ENCODE measurements at places on chromosomes 5 and 9.

- no peak for DNase-seq
Observed at GRCh38 chr9:24011009-24011717, 185.1 kb upstream of the ELAVL2 start.

DNA sequence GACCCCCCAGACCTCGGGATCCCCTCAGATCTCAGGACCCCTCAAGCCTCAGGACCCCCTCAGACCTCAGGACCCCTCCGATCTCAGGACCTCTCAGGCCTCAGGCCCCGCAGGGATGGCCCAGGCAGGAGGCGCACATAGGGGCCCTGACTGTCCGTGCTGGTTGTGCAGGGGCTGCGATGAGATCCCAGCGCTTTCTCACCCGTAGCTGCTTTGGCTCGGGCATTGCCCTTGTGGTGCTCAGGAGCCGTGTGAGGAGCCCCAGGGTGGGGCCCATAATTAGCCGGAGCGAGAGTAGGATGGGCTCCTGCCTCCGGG lies 680 bp upstream of the LPCAT1 start:
- no peak for DNase-seq

DNA sequence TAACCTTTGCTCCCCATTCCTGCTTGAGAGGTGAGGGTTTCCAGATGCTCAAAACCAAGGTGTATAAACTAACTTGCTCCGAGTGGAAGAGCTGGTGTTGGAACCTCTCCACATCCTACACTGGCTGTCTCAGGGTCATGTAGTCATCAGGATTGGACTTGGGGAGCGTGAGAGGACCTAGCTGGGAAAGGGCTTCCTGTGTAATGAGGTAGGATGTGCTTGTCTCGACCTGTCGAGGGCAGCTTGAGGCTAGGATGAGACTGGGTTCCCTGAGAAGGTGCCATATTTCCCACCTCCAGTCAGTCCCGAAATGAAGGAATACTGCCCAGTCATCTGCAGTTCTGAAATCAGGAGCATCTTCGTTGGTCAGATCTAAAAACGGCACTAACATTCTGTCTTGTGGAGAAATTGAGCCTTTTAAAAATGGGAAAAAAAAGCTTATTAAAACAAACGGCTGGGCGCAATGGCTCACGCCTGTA lies 1.3 kb downstream of the CCNI2 start:
- DNase-seq, result no peak

- DNase-seq, result no peak
Observed at GRCh38 chr5:4614088-4614487, 526.0 kb upstream of the ADAMTS16 start.

DNA sequence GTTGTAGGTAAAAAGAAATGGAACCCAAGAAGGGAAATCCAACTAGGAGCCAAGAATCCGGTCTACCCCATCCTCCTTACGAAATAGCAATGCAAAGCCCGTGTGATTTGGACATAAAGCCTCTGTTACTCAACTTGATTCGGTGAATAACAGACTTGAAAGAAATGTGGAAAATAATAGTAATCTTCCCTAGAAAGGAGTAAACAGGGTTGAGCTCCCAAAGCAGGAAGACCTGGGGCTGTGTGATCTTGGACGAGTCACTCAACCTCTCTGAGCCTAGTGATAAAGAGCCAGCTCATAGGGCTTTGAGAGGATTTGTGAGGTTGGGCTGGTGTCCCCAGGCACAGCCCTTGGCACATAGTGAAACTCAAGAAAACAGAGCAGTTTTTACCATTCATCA lies 42.7 kb upstream of the IL17B start:
- DNase-seq, result no peak

DNA sequence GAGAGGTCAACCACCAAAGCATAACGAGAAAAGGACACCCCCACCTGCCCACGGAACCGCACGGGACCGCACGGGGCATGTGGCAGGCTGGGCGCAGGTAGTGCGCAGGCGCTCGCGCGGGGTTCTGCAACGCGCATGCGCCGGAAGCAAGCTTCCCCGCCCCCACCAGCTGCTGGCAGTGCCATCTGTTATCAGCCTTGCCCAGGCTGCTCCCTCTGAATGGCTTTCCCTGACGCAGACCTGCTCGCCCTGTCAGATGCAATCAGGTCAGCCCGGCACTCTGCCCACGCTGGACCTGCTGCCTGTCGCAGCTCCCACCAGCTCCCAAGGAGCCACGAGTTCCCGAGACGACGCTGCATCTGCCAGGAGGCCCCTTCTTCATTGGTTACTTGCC lies 22.8 kb downstream of the PTCH1 start:
- peak; percentile 71 for DNase-seq

- no peak for DNase-seq
Observed at GRCh38 chr5:137097203-137097602, 401.9 kb downstream of the SPOCK1 start.

DNA sequence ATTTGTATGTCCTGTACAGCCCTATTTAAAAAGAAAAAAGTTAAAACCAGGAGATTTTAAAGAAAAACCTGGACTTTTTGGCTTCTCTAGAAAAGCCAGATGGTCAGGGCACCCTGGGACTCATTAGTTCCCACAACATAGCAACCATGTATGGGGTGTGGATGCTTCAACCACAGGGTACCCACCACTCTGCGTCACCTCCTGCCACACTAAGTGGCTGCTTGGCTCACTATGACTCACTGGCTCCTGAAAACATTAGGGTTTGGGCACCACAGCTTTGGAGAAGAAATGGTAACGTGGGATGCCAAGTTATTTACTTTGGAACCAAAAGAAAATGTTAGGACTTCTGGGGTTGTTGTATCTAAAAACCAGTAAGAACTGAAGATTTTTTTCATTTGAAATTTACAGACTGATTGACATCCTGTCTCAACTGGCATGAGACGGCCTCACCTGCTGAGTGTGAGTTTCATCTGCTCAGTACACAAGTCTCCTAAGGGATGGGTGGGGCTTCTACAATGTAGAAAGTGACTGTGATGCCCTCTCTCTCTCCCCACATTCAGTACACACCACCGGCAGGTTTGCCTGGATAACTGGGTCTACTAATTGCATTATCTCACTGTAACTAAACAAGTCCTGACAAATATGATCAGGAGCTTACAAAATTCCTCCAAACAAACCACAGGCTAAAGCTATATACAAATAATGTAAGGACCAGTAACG lies 103.9 kb downstream of the ESM1 start:
- DNase-seq, result no peak

GRCh38 chr5:110768138-110768860 lies 29.5 kb downstream of the SLC25A46 start:
- DNase-seq, result no peak

DNA sequence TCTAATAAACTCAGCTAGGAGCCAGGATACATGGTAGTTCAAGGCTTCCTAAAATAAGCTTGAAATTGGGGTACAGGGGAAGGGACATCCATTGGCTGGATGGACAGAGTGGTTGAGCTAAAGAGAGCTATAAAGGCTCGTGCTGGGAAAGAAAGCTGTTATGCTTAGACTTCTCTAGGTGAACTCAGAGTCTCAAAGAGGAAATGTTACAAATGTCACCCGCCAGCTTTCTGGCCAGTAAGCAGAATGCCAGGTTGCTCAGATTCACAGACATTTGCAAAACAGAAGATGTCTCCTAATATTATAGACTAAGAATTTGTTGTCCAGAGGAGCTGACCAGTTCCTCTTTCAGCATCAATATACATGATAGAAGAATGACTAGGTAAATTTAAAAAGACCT lies 30.6 kb downstream of the STOM start:
- DNase-seq, result no peak

DNA sequence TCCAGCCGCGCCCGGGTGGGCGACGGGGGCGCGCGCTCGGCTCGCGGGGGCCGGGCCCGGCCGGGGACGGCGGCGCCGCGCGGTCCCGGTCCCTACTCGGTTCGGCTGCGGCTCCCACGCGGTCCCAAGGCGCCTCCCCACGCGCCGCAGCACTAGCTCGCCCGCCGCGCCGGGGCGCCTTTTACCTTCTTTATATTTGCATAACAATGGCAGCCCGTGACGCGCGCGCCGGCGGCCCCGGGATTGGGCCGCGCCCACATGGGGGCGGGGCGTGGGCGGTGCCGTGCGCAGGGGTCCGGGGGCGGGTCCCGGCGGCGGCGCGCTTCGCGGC lies at the start of gene NRARP:
Gene NRARP (minus strand): TSS at position 154 of the 331 bp plus-strand sequence. CDS start 343 bp downstream, outside the sequence.
- peak; percentile 29 for DNase-seq

GRCh38 chr9:120977321-120977720 lies 50.7 kb upstream of the TRAF1 start:
- DNase-seq, result no peak

DNA sequence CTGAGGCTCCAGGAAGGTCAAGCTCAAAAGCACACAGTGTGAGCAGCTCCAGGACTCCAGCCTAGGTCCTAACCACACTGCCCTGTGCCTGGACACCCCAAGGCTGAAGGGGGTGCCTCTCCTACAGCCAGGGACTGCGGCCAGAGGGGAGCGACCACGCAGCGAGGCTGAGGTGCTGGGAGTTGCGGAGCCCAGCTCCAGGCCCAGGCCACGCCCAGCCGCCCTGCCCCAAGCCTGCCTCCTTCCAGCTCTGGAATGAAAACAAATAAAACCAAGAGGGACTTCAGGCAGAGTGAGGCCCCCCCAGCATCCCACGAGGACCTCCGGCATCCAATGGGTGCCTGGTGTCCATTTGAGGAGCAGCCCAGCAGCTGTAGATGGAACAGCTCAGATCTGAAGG lies 15.2 kb downstream of the VAV2 start:
- DNase-seq, result no peak

GRCh38 chr9:35470894-35471293 lies 19.0 kb upstream of the RUSC2 start:
- no peak for DNase-seq

- no peak for DNase-seq
Observed at GRCh38 chr5:148966348-148966747, 96.5 kb downstream of the SH3TC2 start.

DNA sequence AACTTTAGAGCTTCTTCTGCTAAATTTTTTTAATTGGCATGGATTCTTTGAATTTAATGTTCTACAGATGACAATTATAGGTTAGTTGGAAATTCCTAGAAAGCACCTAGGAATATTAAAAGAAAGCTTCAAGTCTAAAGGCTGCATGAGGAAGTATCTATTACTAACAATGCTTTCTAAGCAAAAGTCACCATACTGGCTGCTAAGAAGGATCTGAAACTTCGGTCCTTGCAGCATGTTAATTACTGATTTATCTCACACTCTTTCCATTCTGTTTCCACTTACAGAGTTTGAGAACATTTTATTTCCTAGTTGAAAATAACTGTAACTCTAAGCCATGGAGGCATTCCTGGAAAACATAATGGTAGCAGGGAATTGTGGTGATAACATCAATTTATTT lies 8.4 kb downstream of the SEMA6A start:
- DNase-seq, result no peak

- no peak for DNase-seq
Observed at GRCh38 chr5:179214678-179215077, 130.6 kb downstream of the ADAMTS2 start.

- no peak for DNase-seq
Observed at GRCh38 chr5:6675784-6676491, 37.3 kb upstream of the TENT4A start.

- no peak for DNase-seq
Observed at GRCh38 chr9:30799527-30800101, 1584.8 kb upstream of the ACO1 start.

GRCh38 chr5:3214838-3215374 lies 380.7 kb upstream of the IRX1 start:
- DNase-seq, result no peak

DNA sequence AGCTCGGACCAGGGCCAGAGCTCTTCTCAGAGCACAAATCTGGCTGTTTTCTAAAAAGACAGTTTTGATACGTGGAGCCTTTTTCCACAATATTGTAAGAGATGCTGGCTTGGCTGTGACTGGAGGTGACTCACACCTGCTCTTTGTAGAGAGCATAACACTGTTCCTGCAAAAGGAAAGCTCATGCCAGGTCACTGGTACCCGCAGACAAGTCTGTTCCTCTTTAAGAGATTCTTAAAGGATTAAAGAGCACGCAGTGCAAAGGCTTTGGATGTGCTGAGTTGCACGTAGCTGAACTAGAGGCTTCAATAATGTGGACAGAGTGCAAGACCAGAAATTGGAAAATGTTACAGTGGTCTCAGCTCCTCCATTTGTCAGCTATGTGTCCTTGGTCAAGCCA lies 19.0 kb downstream of the ACTL7B start:
- DNase-seq, result no peak

DNA sequence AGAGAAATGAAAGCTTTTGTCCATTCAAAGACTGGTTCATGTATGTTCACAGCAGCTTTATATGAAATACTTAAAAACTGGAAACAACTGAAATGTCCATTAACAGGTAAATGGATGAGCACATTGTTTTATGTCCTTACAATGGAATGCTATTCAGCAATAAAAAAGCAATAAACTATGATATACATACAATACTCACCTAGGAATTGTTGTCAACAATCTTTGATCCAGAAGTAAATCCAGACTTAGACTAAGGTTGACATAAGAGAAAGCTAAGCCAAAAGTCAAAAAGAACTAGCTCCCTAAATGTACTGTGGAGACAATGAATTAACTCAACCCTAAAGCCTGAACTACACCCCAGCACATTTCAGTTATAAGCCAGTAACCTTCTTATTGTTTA lies 54.9 kb downstream of the FBXL17 start:
- DNase-seq, result no peak

DNA sequence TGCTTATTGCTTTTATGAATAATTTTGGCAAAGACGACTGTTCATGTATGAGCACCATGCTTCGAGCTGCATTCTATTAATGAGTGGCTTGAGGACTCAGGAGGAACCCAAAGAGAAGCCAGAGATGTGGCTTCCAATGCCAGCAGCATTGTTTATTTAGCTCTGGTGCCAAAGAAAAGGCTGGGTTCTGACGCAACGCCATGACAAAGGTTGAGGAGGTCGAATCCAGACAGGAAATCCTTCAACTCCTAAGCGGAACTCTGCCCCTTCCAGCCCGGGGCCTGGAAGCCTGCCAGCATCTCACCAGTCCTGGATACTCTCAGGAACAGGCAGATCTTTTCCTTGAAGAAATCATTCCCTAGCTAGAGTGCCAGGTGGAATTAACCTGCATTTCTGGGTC lies 104.4 kb downstream of the ARHGAP26 start:
- no peak for DNase-seq

DNA sequence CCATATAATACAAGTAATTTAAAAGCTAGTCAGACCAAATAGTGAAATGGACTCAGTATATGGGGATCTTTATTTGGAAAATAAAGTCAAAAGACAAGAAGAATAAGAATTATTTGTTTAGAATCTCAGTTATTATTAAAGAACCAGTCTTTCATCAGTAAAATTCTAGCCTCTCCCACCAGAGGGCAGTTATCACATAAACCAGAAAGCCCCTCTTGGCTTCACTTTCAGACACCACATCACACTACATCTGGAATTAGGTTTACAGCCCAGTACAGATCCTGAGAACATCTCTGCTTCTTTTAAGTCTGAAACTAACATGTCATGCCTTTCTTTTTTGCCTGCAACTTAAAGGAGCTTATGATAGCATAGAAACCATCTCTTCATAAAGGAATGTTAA lies 12.2 kb upstream of the HSPB3 start:
- peak; percentile 49 for DNase-seq

- DNase-seq, result no peak
Observed at GRCh38 chr9:121277026-121277425, 9.1 kb downstream of the GSN start.

DNA sequence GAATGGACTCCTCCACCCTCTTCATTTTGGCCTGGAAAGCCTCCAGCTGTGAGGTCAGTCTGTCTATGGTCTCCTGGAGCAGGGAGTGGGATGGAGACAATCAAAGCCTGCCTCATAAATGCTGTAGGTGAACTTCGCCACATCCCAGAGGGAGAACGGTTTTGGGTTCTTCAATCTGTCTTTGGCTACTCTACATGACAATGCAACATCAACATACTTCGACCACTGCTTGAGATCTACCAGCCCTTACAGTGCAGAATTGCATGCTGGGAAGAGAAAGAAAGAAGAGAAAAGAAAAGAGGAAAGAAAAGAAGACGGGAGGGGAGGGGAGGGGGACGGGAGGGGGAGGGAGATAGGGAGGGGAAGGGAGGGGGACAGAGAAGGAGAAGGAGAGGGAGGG lies 28.5 kb upstream of the ANXA6 start:
- no peak for DNase-seq

Measured in NCI-H1694 treated with DMSO at 0.1 percent for 48 hours (cell line).